Activated CD4-positive, alpha-beta T cell treated with anti-CD3 and anti-CD28 coated beads for 1 hour (primary cell): ENCODE measurements at places on chromosomes 6 and 20.

GRCh38 chr6:305371-306206, 13.3 kb downstream of the DUSP22 start:
- DNase-seq = no peak

DNA sequence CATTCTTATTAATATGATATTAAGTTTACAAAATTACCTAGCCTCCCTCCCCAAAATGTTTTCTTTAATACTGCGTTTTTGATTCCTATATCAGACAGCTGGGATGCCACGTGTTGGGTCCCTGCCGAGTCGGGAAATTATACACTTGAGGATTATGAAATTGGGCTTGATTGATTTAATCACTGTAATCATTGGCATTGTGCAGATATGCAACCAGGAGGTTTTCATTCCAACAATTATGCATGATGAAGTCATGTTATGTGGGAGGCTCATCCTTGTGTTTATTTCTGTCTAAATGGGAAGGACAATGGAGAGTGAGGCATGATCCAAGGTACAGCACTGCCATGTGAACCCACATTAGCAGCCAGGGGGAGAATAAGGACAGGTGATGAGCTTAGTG, 30.6 kb upstream of the RIPOR2 start:
- no peak for DNase-seq

- DNase-seq = no peak
These were observed 620.5 kb downstream of the DOK5 start for GRCh38 chr20:55095745-55096400.

DNA sequence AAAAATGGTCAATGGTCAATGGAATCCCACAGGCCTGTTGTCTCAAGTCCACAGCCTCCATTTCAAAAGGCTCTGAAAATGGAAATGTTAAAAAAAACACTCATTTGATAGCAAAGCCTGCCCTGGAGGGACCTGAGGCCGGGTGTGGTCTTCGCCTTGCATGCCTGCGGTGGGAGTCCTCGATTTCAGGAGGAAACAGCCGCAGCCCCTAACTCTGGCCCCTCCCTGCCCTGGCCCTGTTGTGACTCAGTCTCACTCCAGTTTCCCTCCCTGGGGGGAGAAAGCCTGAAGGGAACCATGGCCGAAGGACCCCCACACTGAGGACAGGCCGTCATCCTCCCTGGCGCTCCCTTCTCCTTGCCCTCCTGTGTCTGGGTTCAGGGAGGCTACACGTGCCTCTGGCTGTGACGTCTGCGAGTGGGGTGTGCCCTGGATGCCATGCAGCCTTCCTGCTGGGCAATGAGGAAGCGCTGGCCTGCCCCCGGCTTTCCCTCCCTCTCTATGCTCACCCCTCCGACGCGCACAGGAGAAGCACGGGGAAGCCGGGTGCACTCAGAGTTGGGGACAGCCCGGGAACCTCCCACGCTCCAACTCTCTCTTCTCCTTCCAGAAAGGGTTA, 9.2 kb downstream of the BHLHE23 start:
- DNase-seq = no peak

- no peak for DNase-seq
These were observed 2.2 kb downstream of the PPP1R3G start for GRCh38 chr6:5087389-5087788.

- no peak for DNase-seq
These were observed 23.5 kb downstream of the ILRUN start for GRCh38 chr6:34673064-34673463.

DNA sequence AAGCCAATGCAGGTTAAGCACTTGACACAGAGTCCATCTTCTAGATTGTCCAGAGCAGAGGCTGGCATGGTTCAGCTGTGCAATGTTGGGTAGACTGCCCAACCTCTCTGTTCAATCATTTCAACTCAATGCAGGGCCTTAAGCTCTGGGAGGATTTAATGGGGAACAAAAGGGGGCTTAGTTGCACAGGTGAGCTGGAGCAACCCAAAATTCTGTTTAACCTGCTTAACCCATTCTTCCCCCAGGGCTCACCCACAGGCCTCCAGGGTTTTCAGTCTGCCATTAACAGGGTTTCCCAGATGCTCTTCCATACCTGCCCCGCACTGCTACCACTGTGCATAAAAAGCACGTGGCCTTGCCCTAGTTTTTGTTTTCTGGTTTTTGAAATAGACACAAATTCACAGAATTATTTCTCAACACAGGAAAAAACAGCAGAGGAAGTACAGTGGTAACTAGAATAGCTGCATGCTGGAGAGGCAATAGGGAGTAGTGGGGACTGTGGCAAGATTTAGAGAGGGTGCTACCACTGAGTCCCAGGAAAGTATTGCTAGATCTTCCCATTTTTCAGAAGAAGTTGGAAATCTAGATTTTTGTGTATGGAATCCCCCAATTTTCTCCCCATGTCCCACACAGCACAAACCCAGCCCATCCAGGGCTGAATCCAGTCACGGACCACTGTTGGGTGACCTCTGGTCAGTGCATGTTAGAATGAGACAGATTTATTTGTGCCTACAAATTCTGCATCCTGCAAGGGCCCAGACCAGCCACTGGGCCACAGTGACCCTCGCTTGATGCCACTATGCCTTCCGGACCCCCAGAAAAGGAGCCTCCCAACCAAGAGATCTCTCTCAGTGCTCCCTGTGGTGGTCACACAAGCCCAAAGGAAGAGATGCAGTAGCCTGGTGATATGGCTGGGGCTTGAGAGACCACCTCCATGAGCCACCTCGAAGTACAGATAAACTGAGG, 4.6 kb downstream of the PTGIS start:
- no peak for DNase-seq

DNA sequence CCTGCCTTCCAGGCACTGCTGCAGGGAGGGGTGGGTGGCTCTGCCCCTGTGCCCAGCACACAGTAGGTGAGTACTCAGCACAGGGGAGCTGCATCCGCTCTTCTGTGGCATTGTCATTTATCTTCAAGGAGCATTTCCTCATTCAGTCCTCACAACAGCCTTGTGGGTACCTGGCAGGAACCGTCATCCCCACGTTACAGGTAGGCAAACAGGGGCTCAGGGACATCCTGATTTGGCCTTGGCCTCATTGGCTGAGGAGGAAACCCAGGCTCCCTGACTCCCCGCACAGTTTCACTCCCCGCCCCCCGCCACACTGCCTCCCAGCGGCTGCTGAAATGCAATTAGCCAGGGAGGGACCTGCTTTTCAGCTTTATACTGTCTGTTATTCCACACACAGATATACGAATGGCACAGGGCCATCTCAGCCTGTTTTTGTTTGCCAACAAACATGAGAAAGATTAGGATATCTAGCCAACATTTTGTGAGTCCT, 24.2 kb upstream of the PNPLA1 start:
- no peak for DNase-seq

DNA sequence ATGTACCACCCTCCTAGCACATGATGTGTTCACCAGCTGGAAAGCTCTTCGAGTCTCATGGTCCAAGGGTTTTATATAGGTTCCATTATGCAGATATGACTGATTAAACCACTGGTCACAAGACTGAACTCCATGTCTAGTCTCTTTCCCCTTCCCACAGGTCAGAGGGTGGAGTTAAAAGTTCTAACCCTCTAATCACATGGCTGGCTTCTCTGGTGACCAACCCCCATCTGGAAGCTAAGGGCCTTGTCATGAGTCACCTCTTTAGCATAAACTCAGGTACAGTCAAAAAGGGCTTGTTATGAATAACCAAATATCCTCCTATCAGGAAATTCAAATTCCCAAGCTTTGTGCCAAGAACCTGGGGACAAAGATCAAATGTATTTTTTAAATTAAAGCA, 52.0 kb upstream of the KLHL31 start:
- no peak for DNase-seq

DNA sequence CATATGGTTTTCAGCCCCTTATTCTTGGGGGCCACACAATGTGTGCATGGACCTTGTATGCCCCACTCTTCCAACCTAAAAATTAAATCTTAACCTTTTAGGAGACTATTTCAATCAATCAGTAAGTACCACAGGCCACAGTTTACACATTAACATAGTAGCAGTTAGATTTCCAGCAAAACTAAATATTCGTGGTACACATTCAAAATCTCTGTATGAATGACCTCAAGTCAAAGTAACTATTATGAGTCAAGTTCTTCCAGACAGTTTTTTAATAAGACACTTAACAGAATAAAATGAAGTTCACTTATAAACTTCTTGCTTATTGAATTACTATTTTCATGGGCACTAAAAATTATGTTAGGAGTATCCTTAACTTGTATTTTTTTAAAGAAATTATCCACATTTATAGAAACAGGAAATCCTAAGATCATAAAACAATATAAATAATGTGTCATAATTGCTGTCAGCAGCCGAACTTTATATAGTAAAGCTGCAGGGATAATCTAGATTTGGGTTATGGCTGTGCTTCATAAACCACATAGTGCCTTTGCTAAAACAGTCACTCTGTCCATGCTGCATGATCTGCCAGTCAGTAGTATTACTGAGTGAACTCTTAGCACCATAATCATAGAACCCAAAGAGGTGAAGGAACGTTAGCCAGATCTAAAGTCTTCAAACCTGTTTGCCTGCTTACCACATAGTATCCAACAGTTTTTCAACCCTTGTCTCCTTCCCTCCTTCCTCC, 21.7 kb downstream of the SEC63 start:
- DNase-seq = no peak

- peak; percentile 12 for DNase-seq
These were observed 696 bp upstream of the SUPT3H start for GRCh38 chr6:45378334-45378926.
